ENCODE measurements at places on chromosomes 11 and 22. TPM values are rescaled to one million over a fixed set of nuclear protein-coding genes. Genes with fewer than 3 reads are reported as not detected.

GRCh38 chr11:105622016-105622415 is 12.1 kb downstream of the GRIA4 start:
- DNase-seq = no peak
- H3K4me3 ChIP-seq = no peak overlapping the region
- no peaks in the 10 kb centered on the region for H3K36me3 ChIP-seq
- no peaks in the 10 kb centered on the region for H3K27me3 ChIP-seq

DNA sequence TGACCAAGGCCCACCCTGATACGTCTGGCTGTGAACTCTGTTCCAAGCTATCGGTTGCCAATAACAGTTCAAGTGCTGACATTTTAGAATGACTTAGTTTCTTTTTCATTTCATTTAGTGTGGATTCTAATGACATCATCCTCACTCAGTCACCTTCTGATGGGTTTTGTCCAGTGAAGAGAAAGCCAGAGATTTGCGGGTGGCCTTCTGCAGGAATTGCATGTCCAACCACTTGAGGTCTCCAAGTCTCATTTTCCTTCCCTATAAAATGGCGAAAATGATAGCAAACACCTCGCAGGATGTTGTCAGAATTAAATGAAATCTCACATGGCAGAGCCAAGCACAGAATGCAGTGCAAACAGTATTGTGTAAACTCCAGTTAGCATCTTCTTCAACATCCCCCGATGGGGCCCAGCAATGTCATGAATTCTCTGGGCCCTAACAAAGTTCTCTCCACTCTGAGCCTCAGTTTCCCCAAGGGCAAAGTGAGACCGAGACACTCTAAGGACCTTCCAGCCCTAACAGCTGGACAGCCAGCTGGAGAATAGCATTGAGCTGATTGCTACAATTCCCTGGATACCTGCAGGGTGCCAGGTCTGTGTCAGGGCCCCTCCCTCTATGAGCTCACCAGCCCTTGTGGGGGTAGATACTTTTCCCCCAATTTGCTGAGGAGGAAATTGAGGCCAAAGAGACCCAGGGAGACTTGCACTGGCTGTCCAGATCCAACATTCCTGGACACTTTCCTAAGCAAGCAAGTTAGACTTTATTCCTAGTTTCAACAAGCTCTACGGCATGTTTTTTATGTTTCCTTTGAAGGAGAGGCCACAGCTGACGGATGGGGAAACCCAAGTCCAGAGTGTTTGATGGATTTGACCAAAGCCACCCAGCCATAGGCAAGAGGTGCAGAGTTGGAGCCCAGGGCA is 286.7 kb downstream of the MN1 start:
- H3K4me3 ChIP-seq = no peak overlapping the region
- H3K27ac ChIP-seq = no peak overlapping the region
- H3K4me1 ChIP-seq = no peaks in the 10 kb centered on the region
- no peaks in the 10 kb centered on the region for H3K36me3 ChIP-seq
- no peak for DNase-seq

Gene ZNF202
- total RNA-seq = 14.9 TPM

Gene PRR33
- not detected for total RNA-seq

DNA sequence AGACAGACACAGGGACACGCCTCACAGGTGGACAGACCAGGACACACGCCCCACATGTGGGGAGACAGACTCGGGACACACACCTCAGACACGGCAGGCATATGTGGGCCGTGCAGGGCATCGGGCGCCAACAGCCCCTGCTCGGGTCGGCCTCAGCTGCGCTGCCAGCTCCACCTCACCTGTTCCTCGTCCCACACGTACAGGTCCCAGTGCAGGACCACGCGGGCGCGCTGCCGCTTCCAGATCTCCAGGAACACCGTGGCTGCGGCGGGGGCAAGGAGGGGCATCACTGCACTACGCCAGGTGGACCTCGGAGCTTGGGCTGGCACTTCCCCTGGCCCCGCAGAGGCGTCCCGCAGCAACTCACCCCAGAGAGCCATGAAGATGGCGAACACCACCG is 12.4 kb downstream of the ANO9 start:
- no peak for DNase-seq
- H3K4me3 ChIP-seq = no peak overlapping the region
- H3K36me3 ChIP-seq = peaks cover 20% of the 10 kb centered on the region
- no peak overlapping the region for H3K27ac ChIP-seq

Gene RIN1
- total RNA-seq = 5.7 TPM

- H3K4me1 ChIP-seq = no peaks in the 10 kb centered on the region
- no peak overlapping the region for H3K4me3 ChIP-seq
These were observed 993.4 kb upstream of the FAT3 start for GRCh38 chr11:91231226-91231625.

GRCh38 chr11:3155691-3156258 is 9.3 kb downstream of the OSBPL5 start:
- H3K4me3 ChIP-seq = no peak overlapping the region
- H3K36me3 ChIP-seq = peaks cover 2% of the 10 kb centered on the region
- H3K27me3 ChIP-seq = peaks cover 4% of the 10 kb centered on the region
- no peak for DNase-seq
- H3K27ac ChIP-seq = no peak overlapping the region

Gene CYB561A3
- 44.7 TPM for total RNA-seq

DNA sequence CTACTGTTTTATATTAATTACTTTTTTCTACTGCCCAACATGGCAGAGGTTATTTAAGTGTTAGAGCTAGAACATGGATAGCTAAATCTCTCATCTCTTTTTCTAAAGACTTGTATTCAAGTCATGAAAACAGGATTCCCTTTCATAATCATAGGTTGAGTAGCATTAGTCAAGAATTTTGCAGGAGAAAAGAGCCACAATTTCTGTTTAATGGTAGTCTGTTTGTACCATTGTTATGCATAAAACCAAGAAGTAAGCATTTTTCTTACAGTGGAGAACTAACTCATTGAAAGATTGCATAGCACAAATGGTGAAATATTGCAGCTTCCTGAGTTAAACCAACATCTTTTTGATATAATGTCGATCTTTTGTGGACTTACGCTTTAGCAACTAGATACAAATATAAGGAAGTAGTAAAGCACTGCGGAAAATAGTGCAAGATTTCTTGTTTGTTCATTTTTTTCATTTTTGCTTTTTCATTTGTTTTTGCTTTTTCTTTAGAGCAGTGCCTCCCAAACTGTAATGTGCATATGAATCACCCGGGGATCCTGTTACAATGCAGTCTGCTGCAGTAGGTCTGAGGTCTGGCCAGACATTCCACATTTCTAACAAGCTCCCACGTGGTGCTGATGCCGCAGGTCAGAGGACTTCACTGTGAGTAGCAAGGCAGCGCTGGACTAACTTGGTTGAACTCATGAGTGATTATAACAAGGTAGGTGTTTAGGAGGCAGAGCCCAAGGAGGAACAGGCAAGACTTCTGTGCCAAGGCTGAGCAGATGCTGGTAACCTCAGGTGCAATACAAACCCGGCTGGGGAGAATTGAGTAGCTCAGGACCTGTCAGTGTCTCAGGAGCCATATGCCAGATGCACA is 4.6 kb downstream of the ETS1 start:
- H3K4me1 ChIP-seq = peaks cover 29% of the 10 kb centered on the region
- H3K27ac ChIP-seq = peak overlapping the region; percentile 53
- H3K4me3 ChIP-seq = peak overlapping the region; percentile 53
- H3K27me3 ChIP-seq = peaks cover 11% of the 10 kb centered on the region
- peaks cover 4% of the 10 kb centered on the region for H3K36me3 ChIP-seq

Gene FAR1
- 48.9 TPM for total RNA-seq

Gene OR4C12
- not detected for total RNA-seq

Gene HBE1
- total RNA-seq = not detected

GRCh38 chr22:39379756-39380730 is 19.5 kb upstream of the TAB1 start:
- H3K4me3 ChIP-seq = no peak overlapping the region
- no peaks in the 10 kb centered on the region for H3K4me1 ChIP-seq
- DNase-seq = no peak

Gene LIF
- 564 TPM for total RNA-seq

DNA sequence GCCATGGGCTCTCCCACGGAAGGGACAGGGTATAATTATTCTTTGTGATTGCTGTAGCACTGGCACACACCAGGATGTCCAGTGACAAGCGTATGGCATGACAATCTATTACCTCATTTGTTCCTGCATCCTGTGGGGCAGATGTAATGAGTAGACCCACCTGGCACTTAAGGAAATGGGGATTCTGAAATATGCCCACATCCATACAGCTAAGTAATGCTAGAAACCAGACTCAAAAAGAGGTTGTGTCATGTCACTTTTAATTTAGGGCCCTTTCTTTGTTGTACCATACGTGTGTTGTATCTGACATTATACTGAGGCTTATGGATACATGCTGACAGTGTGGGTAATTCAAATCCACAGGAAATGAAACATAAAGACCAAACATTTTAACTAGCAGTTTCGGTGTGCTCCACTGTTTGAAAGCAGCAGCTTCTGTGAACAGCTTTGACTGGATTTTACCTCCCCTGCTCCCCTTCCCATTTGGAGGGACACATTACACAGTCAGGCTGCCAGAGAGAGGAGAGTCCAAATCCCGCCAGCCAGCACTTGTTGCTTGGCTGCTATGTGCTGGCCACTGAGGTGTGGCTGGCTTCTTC is 21.2 kb downstream of the GRAMD1B start:
- peaks cover 61% of the 10 kb centered on the region for H3K4me1 ChIP-seq
- peaks cover 26% of the 10 kb centered on the region for H3K36me3 ChIP-seq
- peak overlapping the region; percentile 52 for H3K4me3 ChIP-seq
- H3K27ac ChIP-seq = peak overlapping the region; percentile 78
- H3K27me3 ChIP-seq = no peaks in the 10 kb centered on the region

DNA sequence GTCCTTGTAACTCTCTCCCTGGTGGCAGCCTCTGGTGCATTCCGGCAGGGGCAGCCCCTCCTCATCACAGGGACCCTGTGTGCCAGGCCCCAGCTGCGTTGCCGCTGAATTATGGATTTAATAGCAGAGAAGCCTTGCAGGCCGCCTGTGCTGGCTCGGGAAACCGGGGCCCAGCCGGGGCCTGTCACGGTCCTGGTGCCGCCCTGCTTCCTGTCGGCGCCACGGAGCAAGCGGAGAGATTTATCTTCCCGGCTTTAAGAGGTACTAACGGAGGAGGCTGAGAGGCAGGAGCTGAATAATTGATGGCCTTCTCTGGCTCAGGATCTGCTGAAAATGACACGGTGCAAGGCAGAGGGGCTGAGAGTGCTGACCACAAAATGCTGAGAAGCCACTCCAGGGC is 54.0 kb upstream of the CCDC188 start:
- peaks cover 13% of the 10 kb centered on the region for H3K4me1 ChIP-seq
- no peak overlapping the region for H3K27ac ChIP-seq
- no peak overlapping the region for H3K4me3 ChIP-seq
- H3K27me3 ChIP-seq = no peaks in the 10 kb centered on the region

Gene POLDIP3
- total RNA-seq = 86.0 TPM

Gene LGR4
- 0.11 TPM for total RNA-seq

DNA sequence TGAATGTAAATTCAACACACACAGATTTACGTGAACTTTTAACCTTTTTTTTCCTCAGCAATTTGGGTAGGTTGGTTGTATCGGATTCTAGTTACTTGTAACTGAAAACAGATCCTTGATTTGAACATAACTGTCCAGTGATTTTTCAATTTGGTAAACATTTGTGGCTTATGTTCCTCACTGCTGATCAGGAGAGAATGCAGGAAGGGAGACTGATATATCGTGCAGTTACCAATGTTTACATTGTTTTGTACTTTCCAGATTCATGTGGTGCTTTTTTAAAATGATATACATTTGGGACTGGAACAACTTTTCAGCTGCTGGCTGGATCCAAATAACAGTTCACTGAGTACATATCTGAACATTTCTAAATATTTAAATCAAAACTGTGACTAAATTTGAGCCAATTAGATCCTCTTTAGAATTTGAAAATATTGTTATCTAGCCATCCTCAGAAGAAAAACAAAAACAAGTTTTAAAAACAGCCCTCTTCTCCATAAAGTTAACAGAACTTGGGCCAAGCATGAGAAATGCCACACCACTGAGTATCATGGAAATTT is 84.3 kb upstream of the MTMR2 start:
- H3K27me3 ChIP-seq = no peaks in the 10 kb centered on the region
- no peak overlapping the region for H3K4me3 ChIP-seq
- no peak overlapping the region for H3K27ac ChIP-seq

DNA sequence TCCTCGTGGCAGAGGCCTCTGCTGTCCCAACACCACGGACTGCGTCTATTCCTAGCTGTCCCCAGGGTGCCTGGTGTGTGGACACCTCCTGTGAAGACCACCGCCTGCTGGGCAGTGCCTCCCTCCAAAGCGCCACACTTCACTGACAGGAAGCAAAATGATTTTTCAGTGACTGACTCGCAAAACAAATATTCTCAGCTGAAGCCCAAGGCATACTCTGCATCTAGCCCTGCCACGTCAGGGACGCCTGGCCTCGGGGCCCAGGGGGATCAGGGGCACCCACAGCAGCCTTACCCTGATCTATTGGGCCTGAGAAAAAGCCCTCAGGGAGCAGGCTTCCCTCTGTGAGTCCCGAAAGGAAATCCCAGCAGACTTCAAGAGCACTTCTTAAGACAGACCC is 2.2 kb downstream of the BRD1 start:
- peaks cover 26% of the 10 kb centered on the region for H3K4me1 ChIP-seq
- no peak for DNase-seq
- peak overlapping the region; percentile 87 for H3K4me3 ChIP-seq
- H3K27me3 ChIP-seq = no peaks in the 10 kb centered on the region

GRCh38 chr11:21635394-21636145 is 557.3 kb upstream of the ANO5 start:
- H3K36me3 ChIP-seq = no peaks in the 10 kb centered on the region
- no peak for DNase-seq
- H3K27me3 ChIP-seq = no peaks in the 10 kb centered on the region
- H3K4me3 ChIP-seq = no peak overlapping the region
- H3K4me1 ChIP-seq = no peaks in the 10 kb centered on the region
- H3K27ac ChIP-seq = no peak overlapping the region

Gene TALDO1
- total RNA-seq = 199 TPM

GRCh38 chr11:20021212-20021611 is 139.1 kb downstream of the DBX1 start:
- H3K36me3 ChIP-seq = no peaks in the 10 kb centered on the region
- H3K4me3 ChIP-seq = no peak overlapping the region
- H3K27ac ChIP-seq = no peak overlapping the region
- no peak for DNase-seq
- no peaks in the 10 kb centered on the region for H3K4me1 ChIP-seq
- H3K27me3 ChIP-seq = no peaks in the 10 kb centered on the region

Gene KRTAP5-9
- total RNA-seq = not detected

DNA sequence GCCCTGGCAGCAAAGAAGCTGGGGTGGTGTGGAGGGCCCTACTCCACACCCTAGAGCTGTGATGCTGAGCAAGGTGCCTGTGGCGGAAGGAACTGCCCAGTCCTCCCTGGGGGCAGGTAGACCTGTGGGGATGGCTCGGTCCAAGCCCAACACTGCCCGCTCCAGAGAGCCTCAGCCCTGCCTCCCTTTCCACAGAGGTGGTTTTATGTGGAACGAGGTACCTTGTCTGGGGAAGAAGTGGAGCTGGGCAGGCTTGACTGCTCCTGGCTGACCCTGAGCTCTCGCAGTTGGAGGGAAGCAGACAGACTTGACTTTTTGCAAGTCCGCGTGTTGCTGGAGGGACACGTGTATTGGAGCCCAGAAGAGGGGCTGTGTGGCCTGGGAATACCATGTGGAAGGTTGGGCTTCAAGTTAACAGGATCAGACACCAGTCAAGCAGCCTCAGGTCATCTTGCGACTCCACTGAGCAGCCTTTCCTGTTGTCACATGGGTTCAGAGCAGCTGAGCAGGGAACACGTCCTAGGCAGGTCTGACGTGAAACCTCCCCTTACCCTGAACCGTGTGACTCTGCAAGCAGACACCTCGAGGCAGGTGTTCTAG is 117.7 kb downstream of the CACNA1I start:
- H3K36me3 ChIP-seq = no peaks in the 10 kb centered on the region
- no peak overlapping the region for H3K4me3 ChIP-seq
- peaks cover 55% of the 10 kb centered on the region for H3K27me3 ChIP-seq
- H3K4me1 ChIP-seq = peaks cover 4% of the 10 kb centered on the region

- H3K4me3 ChIP-seq = peak overlapping the region; percentile 75
- H3K36me3 ChIP-seq = no peaks in the 10 kb centered on the region
- H3K4me1 ChIP-seq = peaks cover 46% of the 10 kb centered on the region
- H3K27ac ChIP-seq = peak overlapping the region; percentile 93
- H3K27me3 ChIP-seq = no peaks in the 10 kb centered on the region
These were observed 6.8 kb upstream of the LIF start for GRCh38 chr22:30253205-30253852.

Gene ARRB1
- 64.8 TPM for total RNA-seq
